MM.1S (cell line): ENCODE measurements at places on chromosomes 12 and 14.

- no peak for DNase-seq
These were observed 114.0 kb downstream of the RPAP3 start for GRCh38 chr12:47591795-47592194.

GRCh38 chr12:117035287-117035686, 63.9 kb downstream of the TESC start:
- DNase-seq = no peak

DNA sequence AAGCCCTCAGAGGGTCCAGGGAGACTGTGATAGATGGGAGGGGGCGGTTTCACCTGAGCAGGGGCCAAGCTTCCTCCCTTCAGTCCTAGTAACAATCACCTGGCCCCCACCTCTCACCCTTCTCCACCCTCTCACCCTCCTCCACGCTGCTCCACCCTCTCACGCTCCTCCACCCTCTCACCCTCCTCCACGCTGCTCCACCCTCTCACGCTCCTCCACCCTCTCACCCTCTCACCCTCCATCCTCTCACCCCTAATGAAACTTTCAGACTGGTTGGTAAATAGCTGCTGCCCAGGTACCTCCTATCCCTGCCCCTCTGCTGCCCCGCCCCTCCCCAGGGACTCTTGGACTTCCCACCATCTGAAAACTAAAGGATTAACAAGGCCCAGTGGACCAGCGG, 34.2 kb downstream of the NGB start:
- DNase-seq = no peak

GRCh38 chr14:64758691-64759554, 54.7 kb downstream of the PLEKHG3 start:
- no peak for DNase-seq

- DNase-seq = no peak
These were observed 35.0 kb upstream of the PPM1A start for GRCh38 chr14:60214003-60214402.

DNA sequence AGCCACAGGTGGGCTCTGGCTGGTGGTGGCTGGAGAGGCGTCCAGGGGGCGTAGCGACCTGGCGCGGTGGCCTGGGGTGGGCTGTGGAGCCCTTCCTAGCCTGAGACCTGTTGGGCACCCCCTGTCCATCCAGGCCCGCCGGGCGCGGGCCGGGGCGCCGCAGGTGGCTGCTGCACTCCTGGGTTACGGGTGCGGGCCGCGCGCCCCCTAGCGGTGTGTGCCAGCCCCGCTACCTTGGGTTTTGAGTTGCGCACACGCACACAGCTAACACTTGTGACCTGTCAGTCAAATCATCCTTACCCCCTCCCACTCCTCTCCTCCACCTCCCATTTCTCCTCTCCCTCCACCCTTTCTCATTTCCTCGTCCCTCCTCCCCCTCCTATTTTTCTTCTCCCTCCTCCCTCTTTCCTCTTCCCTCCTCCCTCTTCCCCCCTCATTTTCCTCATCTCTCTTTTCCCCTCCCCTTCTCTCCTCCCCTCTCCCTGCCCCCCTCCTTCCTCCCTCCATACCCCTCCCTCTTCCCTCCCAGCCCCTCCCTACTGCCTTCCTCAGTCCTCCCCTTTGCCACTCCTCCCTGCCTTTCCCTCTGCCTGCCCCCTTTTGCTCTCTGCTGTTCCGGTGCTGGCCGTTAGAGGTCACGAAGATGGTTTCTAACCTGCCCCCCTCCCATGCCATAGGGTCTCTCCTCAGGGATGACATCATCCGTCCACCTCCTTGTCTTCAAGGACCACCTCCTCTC, 2.3 kb downstream of the MEG3 start:
- DNase-seq = no peak

- no peak for DNase-seq
These were observed 268.5 kb downstream of the FOXG1 start for GRCh38 chr14:29035134-29035533.

DNA sequence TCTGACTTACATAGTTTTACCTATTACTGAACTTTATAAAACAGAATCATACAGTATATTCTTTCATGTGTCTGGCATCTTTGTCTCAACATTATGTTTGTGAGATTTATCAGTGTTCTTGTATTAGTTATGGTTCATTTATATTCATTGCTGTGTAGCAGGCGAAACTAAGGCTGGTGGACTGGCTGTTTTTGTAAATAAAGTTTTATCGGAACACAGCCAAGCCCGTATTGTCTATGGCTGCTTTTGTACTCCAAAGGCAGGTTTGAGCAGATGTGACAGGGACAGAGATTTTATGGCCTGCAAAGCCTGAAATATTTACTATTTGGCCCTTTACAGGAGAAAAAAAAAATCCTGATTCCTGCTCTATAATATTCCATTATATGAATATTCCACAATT, 405.8 kb upstream of the RGS6 start:
- no peak for DNase-seq

DNA sequence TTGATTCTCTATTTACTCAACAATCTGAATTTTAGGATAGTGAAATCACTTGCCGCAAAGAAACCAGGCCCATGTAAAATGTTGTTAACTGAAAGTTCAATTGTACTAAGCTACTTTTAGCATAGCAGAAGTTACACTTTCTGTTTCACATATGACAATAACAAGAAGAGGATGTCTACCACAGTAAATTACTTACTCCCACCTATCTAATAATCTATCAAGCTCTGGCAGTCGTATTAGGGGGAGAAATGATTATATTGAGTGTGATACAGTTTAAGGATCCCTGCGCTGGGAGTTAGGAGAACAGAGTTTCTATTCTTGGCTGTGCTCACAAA, 66.5 kb upstream of the CAND1 start:
- peak; percentile 78 for DNase-seq

DNA sequence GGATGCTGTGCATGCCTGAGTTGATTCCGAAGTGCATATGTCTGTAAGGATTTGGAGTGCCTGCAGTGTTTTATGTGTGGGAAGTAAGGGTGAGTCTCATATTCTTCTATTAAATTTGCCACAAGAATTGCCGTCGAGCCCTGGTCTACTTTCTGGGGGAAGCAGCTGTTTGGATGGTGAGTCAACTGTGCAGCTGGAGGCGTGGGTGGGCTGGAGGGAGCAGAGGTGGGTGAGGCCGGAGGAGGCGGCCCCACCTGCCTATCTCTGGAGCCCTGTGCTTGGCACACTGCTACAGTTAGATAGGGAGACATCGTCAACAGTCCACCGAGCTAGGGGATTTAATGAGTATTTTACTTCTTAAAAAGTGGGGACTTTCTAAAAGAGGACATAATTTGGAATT, 9.7 kb downstream of the GLRX5 start:
- DNase-seq = no peak

GRCh38 chr12:71223139-71223538, 65.3 kb upstream of the TSPAN8 start:
- DNase-seq = no peak

DNA sequence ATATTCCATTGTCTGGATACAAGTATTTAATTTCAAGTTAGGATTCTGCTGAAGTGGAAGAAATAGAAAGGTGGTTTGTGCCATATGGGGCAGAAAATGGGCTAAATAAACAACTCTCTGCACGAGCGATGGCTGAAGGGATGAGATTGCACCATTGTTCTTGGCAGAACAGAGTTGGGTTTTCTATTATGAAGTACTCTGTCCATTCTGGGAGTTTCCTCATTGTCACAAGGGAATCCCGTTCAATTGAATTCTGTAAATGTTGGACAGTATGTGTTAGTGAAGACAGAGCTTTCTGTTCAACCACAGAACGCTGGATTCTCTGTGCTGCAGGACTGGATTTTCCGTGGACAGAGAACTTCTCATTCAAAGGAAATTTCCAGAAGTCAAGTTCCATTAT, 345.5 kb upstream of the PRICKLE1 start:
- no peak for DNase-seq

- no peak for DNase-seq
These were observed 2.2 kb upstream of the KRT3 start for GRCh38 chr12:52798003-52798670.

GRCh38 chr14:64476438-64476837, 11.1 kb downstream of the AKAP5 start:
- no peak for DNase-seq
